ENCODE measurements at places on chromosomes 11 and 22.

DNA sequence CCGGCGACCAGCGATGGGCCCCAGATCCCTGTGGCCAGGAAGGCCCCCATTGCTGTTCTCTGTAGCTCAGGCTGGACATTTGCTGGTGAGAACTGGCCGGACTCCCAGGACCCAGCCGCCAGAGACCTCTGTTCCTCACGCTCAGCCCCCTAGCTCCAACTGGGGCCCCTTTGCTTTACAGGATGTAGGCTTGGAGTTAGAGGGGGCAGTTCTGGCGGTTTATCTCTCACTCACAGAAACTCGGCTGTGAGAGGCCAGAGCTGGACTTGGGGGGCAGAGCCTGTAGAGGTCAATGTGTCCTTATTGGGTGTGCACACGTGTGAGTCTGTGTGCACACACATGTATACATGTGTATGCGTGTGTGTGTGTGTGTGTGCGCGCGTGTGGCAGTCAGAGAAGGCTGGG, 502 bp downstream of the SMIM38 start:
- DNase-seq, result no peak

- no peak for DNase-seq
Measured at GRCh38 chr22:41831383-41831782, 1.5 kb upstream of the SREBF2 start.

DNA sequence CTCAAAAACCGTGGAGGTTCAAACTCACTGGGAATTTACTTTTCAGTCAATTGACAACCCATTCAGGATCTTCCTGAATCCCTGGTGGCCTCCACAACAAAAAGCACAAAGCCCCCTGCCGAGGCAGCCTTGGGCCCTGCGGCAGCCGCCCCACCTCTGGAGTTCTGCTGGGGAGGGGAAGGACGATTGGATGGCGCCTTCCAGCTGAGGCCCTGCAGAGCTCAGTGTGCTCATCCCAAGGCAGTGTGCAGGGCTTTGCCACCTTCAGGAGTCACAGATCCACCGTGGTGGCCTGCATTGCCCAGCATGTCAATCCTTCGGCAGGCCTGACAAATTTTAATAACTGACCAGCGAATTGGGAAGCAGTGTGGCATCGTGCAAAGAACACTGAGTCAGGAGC, 7.4 kb downstream of the ZFTA start:
- no peak for DNase-seq

DNA sequence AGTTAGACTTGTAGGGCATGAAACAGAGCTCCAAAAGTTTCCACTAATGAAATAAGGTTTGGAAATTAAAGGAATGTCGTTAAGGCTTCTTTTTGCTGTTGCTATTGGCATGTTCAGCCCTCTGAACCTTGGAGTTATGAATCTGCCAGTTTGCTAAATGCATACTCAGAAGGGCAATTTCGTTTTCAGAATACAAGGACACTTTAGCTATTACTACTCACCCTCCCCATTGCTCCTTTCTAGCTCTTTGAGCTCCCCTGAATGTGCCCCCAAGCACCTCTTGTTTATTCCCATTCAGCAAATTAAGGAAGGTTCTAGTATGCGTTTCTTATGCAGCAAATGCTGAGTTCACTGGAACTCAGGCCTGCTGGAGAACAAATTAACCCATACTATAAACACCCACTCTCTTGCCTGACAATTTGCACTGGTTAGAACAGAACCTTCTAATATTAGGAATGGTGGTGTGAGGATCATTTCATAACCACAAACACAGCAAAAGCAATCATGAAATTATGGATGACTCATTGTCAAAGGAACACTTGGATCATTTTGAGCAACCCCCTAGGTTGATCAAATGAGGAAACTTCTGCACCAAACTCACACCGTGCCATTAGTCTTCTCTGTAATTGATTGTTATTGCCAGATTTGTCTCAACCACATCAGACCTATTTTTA, 26.2 kb upstream of the LIN7C start:
- no peak for DNase-seq

Data from activated CD8-positive, alpha-beta memory T cell treated with anti-CD3 and anti-CD28 coated beads, Interleukin-2, amount 10 ng/mL, durations not matched to agents 7 days and 5 days (primary cell).